ENCODE measurements at places on chromosomes 11 and 22.

GRCh38 chr11:96318399-96318798 is 24.6 kb downstream of the MAML2 start:
- no peak for DNase-seq

- no peak for DNase-seq
Measured at GRCh38 chr22:23008896-23009295, 61.4 kb upstream of the GNAZ start.

DNA sequence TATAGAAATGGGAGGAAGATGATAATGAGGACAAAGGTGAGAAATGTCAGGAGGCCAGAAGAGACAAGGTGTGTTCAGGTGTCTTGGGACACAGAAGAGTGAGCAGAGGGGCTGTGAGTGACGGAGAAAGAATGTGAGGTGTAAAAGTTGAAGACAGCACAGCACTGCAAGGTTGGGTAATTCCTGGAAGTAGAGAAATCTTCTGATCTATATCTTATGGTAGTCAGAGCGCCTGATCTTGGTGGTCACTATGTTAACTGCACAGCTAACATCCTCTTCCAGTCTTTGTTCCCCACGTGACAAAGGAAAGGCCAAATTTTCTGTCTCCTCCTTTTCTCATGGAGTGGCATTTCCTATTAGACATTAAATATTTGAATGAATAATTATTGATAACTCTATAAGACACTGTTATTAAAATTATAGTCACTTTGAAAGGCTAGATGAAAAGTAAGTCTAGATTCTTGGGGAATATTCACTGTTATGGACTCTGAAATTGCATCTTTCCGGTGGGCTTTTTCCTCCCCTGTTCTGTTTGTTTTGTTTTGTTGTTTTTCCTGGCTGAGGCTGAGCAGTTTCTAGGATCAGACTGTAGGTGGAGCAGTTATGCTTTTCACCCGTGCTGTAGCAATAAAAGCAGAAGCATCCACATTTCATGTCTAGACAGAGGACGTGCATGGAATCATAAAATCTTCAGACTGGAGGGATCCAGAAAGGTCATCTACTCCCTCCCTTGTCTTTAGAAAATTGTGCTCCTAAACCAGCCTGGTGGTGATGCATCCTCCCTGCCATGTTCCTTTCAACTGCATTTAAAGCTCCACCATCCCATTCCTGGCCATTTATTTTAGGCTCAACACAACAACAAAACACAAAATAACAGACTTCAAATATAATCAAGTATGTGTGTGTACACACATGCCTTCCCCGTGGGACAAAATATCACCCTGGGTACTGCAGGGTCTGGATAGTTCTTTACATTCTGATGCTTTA is 26.6 kb downstream of the SC5D start:
- DNase-seq: peak; percentile 25

DNA sequence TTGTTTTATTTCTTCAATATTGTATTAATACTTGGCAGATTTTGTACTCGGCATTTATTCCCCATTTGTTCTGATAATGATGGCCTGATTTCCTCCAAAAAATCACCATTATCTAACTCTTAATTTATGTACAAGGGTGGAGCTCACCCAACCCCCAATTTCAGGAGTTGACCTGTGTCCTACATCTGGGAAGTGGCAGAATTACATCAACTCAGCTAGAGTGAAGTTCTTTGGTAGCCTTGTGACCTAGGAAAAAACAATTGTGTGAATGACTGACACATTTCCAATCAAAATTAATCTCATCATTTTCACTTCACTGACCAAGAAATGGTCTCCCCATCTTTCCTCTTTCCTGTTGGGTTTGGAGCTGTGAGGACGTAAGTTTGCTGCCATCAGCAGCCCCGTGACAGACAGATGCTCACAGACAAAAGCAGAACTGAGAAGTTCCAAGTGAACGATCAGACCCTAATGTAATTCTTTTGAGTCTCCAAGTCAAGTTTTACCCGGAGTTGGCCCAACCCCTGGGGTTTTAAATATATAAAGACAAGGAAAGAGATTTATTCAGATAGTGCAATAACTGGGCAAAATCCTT is 16.6 kb upstream of the MS4A6E start:
- no peak for DNase-seq

DNA sequence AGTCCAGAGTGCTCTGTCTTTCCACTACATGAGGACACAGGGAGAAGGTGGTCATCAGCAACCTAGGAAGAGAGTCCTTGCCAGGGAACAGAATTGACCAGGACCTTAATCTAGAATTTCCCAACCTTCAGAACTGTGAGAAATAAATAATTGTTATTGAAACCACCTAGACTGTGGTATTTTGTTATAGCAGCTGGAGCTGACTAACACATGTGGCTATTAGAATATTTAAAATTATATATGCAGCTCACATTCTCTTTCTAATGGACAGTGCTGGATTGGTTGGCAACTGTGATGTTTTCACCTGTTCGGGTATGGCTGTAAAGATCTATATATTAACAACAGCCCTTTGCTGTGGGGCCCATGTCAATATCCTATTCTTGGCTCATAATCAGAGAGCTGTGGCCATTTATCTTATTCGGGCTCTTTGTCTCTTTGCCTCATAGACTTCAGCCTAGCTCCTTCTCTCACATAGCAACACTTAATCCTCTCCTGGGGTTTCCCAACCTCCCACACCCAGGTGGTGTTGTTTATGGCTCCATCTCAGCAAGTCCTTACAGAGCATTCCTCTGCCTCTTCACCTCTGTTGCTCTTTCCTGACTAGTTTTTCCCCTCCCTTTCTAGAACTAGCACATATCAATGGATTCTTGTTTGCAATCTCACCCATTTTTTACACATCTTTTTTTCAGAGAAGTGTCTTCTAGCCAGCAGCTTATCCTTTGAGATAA is 46.4 kb upstream of the AMOTL1 start:
- no peak for DNase-seq

GRCh38 chr11:107704451-107704850 is 7.4 kb downstream of the SLN start:
- no peak for DNase-seq

GRCh38 chr22:38733329-38733723 is 22.5 kb downstream of the SUN2 start:
- DNase-seq: peak; percentile 25

DNA sequence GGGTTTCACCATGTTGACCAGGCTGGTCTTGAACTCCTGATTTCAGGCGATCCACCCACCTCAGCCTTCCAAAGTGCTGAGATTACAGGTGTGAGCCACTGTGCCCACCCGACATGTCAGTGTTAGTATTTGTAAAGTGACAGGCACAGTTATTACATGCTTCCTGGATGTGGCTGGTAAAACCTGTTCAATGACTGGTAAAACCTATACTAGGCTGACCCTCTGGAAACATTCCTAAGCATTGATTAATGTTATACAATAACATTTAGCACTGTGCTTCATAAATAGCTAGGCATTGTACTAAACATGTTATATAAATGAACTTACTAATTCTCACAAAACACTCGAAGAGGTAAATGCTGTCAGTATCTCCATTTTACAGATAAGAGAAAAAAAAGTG is 20.9 kb upstream of the JHY start:
- DNase-seq: no peak

- DNase-seq: no peak
Measured at GRCh38 chr11:76568139-76568538, 102.4 kb downstream of the LRRC32 start.

DNA sequence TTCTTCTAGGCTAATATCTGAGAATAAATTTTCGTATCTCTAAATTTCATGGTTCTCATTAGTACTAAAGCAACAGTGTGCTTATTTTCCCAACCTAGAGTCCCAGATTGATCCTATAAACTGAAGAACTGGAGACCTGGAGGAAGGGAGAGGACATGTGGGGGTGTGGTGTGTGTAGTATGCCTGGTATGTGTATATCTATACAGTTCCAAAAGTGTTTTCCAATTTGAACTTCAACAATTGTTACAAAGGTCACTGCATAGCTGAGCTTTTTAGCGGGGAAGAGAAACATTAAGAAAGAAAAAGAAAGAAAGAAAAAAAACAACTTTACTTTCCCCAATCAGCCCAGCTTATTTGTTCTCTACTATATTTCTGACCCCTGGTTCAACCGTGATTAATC is 152.1 kb downstream of the SOX6 start:
- no peak for DNase-seq

DNA sequence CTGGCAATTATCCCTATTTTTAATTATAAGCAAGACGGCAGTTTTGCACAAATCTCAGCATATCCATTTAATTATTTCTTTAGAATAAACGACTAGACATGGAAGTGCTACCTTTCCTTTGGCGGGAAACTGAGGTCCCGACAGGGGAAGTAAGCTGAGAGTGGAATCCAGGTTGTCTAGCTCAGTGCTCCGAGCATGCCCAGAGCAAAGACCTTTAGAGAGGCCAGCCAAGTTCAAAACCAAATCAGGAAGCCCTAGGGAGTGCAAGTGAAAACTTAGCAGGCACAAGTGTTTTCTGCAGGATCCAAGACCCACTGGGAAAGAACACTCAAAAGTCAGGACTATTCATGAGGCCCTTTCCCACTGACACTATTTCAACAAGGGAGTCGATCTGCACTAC is 22.7 kb upstream of the SCN2B start:
- no peak for DNase-seq

GRCh38 chr11:110082899-110083298 is 10.3 kb upstream of the ZC3H12C start:
- no peak for DNase-seq

DNA sequence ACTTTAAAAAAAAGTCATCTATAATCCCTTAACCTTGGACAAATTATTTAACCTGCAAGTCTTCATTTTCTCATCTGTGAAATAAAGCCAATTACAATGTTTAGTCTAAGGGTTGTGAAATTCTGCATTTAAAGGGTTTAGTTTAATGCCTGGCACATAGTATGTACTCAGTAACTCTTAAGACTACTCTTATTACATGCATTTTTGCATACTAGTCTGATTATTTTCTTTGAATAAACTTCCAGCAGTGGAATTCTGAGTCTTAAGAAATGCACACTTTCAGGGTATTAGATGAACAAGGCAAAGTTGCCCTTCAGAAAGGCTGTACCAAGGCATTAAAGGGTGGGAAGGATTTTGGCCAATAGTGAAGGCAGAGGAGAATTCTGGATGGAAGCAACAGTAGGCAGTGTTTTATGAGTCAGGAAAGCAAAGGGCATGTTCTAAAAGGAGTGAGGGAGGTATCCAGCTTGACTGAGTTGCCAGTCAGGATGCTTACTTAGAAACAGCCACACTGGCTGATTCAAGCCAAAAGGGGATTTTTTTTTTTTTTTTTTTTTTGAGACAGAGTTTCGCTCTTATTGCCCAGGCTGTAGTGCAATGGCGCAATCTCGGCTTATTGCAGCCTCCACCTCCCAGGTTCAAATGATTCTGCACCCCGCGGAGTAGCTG is 50.5 kb downstream of the SWAP70 start:
- DNase-seq: no peak

- no peak for DNase-seq
Measured at GRCh38 chr22:33440756-33441155, 382.6 kb upstream of the SYN3 start.

GRCh38 chr11:43360361-43361032 is 1.8 kb downstream of the TTC17 start:
- DNase-seq: no peak

DNA sequence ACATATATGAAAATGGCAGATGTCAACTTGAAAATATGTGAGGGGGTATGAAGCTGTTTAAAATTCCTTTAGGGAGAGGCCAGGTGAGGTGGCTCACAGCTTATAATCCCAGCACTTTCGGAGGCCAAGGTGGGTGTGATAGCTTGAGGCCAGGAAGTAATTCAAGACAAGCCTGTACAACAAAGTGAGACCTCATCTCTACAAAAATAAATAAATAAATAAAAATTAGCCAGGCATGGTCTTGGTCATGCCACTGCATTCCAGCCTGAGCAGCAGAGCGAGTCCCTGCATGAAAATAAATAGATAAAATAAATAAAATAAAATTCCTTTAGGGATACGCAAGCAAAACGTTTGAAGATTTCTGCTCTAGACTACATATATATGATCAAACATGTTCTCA is 38.1 kb upstream of the FAM181B start:
- no peak for DNase-seq

DNA sequence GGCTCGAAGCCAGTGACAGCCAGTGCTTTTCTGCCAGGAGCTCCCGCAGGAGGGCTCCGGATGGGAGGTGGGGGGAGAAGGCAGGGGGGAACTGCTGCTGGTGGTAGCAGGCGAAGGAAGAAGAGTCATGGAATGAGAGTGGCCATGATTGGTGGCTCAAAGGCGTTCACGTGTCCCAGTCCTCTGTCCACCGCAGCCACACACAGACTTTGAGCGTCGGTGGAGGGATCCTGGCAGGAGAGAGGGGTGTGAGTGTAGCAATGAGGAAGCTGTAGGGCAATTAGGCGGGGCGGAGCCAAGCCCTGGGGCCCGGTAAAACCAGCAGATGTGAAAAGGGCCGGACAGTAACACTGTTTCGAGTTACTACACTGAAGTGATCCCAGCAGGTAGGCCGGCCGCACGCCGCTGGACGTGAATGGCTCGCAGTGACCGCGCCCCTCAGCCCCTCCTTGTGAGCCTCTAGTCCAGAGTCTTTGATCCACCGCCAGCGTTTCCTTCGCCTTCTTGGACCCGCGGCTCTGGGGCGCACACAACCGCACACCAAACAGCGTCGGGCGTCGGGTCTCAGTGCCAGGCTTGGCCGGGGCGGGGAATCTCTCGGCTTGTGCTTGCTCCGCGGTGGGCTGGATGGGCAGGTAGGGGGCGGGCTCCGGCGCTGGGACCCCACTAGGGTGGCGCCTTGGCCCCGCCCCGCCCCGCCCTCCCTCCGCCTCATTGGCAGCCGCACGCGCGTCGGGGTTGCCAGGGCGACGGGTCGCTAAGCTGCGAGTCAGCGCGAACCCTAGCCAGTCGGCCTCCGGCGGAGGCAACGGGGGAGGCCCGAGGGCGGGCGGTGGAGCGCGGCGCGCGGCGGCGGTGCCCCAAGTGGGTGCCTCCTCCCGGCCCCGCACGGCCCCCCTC is at the start of gene LRRC10B:
Gene LRRC10B (plus strand): TSS at position 788 of the 900 bp plus-strand sequence. CDS start 250 bp downstream, outside the sequence.
- DNase-seq: peak; percentile 68

DNA sequence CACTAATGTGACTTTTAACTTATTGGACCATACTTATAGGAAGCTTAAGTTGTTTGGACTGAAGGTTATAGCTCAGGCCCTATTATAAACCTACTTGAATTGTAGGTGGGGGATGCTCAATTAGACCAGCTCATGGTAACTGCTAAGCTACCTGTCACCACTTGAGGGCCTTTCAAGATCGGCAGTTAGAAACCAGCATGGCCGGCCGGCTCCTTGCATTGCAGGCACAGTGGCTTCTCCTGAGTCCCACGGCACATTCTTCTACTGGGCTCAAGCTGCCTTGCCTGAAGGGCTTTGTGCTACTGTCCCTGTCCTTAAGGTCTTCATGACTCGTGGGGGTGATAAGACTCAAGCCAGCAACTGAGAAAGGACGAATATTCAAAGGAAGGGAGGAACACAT is 70.8 kb downstream of the TBC1D22A start:
- DNase-seq: no peak

- no peak for DNase-seq
Measured at GRCh38 chr22:20459152-20459542, 21.5 kb upstream of the SCARF2 start.

GRCh38 chr11:124884869-124885479 is 12.7 kb downstream of the ROBO4 start:
- no peak for DNase-seq

Data from NCI-H524 (cell line).